GM12892 (cell line): ENCODE measurements at places on chromosomes 5 and 9.

DNA sequence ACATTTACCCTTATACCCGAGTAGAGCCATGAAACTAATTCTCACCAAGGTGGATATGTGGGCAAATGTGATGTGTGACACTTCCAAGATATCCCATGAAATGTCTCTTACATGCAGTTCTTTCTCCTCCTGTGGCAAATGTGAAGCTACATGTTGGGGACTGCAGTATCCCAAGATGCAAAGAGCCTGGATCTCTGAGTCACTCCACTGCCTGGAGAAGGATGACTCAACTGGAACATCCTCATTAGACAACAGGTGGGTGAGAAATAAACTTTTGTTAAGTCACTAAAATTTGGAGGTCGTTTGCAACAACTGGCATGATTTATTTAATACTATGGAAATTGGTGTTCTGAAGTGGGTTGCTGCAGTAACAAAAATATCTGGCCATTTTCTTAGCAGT lies 36.5 kb upstream of the TENT4A start:
- no peak for DNase-seq

GRCh38 chr5:32446630-32447029 lies 2.1 kb upstream of the ZFR start:
- no peak for DNase-seq

DNA sequence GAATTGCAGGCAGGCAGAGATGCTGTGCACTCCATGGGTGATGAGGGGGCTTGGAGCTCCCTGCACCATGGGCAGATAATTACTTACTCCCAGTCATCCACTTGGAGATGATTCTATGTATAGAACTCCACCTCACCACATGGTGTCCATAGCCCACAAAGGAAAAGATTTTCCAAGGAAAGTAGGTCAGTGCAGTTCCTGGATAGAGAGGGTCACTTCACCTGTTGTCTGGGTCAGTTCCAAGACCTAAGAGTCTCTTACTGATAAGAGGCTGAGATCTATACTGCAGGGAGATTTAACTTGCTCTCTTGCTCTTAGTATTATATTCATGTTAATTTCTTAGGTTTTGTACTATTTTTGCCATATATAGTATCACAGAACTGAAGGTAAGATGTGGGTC lies 113.9 kb upstream of the BRINP1 start:
- DNase-seq, result no peak

GRCh38 chr5:21831145-21831787 lies 1021.9 kb downstream of the CDH12 start:
- no peak for DNase-seq

DNA sequence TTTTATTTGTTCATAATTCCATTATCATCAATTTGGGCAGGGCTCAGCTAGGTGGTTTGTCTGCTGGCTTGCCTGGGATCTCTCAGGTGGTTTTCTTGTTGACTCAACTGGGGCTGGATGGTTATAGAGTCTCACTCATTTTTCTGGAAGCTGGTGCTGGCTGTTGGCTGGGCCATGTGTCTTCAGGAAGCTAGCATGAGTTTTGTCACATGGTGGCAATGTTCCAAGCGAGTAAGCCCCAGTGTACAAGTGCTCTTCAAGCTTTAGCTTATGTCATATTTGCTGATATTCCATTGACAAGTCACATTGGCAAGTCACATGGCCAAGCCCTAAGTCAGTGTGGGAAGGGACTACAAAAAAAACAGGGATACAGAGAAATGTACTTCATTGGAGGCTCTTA lies 2.3 kb upstream of the RASEF start:
- DNase-seq, result no peak

DNA sequence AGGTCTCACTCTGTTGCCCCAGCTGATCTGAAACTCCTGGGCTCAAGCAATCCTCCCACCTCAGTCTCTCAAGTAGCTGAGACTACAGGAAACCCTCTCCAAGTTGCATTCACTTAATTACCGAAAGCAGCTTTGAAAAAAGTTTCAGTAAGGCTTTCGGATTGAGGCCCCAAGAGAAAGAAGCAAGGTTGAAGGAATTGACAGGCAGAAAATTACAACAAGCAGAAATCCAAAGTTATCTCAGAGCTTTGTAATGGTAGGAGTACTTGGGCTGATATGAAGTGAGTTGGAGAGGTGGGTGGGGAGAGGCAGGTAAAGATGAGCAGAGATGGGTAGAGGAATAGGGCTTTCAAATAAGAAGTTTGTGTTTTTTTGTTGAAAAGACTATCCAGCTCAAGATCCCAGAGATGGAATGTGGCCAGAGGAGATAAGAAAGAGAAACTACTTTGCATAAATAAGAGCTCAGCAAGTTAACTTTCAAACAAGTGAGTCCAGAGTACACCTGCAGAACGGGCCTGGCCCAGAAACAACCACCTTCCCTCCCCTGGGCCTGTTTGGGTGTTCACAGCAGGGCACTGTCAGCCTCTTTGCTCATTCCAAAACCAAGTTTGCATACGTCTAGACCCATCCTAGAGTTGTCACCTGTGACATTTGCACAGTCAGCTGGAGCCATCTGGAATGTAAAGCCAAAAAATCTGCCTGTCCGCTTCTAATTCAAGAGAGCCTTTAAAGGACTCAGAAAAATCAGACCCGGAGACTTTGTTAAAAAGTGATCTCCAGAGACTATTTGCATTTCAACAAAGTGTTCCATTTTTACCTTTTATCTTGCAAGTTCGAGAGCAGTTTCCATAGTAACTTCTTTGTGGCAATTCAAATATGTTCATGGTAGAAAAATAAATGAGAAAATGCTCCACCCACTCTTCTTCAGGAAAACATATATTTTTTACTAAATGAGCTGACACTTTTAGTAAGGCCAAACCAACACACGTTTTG lies 2.2 kb upstream of the CLINT1 start:
- peak; percentile 42 for DNase-seq

DNA sequence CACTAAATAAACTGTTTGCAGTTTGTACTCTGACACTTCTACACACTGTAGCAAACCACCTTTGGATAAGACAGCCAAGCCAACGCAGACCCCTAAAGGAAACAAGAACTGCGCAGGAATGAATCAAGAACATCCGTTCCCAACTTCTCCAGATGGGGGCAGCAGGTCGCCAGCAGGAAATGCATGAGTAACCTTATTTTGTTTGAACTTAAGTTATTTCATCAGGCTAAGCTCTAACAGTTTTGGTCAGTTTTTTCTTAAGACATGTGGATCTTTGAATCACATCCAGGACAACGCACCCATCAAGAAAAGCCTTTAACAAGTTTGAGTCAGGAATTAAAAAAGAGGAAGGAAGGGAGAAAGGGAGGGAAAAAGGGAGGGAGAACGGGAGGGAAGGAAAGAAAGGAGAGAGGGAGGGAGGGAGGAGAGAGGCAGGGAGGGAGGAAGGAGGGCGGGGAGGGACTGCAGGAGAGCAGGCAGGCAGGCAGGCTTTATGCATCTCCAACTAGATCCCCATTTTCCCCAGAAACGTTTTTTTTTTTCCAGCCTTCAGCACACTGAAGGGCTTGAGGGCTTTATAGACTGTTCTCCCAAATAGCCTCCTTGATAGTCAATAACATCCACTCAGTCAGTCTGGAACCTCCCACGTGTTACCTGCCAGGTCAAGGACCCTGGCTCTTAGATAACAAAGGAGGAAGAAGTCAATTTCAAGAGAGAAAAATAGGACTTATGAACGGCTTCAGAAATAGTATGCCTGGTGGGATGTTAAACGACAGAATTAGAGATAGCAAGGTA lies 22.2 kb downstream of the BHMT start:
- no peak for DNase-seq

- no peak for DNase-seq
Measured at GRCh38 chr5:180873615-180874520, 12.8 kb upstream of the ZFP62 start.

DNA sequence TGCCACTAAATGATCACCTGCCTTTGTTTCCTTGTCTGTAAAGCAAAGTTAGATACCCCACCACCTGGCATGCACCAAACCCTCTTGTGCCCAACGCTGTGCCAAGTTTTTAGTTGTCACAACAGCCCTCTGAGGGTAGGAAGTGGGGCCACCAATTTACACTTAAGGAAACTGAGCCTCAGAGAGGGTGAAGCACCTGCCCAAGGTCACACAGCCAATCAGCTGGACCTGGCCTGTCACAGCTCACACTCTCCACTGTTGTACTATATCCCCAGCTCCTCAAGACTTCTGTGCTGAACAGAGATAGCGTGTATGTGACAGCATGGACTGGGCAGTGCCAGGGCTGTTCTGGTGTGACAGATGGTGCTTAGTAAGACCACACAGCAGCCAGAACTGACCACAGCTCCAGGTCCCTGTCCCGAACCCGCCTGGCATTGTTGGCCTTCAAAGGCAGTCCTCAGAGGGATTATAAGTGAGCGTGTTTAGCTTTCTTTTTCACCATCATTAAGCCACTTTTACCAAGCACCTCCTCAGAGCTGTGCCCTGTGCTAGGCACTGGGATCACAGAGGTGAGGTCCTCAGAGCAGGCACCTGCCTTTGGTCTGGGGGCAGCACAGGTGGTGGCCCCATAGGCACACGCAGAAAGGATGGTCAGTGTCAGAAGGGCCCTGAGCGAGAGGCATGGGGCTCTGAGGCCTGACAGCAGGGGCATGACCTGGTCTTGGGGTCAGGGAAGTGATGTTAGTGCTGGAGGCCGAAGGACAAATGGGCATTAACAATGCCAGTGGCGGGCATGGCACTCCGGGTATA lies 71.1 kb downstream of the COL27A1 start:
- no peak for DNase-seq

GRCh38 chr5:173793648-173794548 lies 94.3 kb upstream of the CPEB4 start:
- no peak for DNase-seq

GRCh38 chr5:45262061-45262590 lies 434.1 kb downstream of the HCN1 start:
- DNase-seq, result no peak

DNA sequence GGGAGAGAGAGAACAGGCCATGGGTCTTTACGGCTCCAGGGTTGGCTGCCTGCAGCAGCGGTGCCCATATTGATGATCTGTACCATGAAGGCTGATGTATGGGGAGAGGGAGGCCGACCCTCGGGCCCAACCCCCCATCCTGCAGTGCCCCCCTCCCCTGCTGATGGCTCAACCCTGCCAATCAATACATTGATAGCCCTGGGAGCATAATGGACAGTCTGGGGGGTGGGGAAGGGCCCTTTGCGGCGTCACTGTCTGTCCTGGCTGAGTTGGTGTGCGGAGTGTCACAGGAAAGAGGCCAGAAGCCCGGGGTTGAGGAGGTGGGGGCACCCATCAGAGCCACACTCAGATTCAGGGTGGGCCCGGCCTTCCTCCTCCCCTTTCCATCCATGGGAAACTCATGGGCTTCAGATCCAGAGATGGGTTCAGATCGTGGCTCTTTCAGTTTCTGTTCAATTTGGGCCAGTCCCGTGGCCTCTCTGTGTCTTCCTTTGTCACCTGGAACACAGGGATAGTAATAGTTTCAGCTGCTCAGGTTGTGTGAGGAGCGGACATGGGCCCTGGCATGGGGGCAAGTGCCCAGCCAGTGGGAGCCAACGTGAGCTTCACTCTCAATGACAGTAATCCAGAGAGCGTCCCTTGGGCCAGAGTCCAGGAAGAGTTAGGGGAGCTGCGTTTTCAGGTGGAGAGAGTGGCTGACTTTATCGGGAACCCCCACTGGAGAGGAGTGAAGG lies 9.5 kb downstream of the FGF18 start:
- no peak for DNase-seq

DNA sequence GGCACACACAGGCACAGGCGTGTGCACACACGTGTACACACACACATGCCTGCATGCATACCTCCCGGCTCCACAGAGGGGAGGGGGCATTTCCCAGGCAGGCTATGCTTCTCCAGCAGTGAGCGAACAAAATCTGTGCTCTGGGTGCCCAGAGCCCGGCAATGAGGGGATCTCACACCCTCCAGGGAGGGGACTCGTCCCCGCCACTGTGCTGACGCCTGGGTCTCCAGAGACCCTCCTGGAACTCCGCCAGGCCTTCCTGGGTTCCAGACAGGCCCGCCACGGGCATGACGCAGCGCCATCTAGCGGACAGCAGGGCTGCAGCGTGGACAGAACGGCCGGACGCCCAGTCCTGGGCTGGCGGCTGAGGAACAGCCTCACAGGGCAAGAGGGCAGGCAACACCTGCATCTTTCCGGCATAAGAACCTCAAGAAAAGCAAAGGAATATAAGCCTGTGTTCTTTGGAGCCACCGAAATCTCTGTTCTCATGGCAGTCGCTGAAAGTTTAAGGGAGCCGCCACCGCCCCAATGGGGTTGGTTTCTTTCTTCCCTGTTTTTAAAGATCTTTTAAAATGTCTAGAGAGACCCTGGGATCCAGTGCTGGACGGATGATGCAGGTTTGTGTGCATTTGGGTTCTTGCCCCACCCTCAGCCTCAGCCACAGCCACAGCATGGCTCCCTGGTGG lies 135.6 kb upstream of the PPP1R26 start:
- peak; percentile 80 for DNase-seq

GRCh38 chr9:105468875-105469274 lies 21.0 kb downstream of the FSD1L start:
- DNase-seq, result no peak

- DNase-seq, result no peak
Measured at GRCh38 chr5:56686337-56687195, 128.8 kb upstream of the MAP3K1 start.

GRCh38 chr5:155189981-155190380 lies 176.4 kb downstream of the KIF4B start:
- no peak for DNase-seq

GRCh38 chr5:157913575-157913974 lies 54.6 kb upstream of the CLINT1 start:
- no peak for DNase-seq

- no peak for DNase-seq
Measured at GRCh38 chr9:8628791-8629190, 829.2 kb upstream of the DMAC1 start.

GRCh38 chr5:83146441-83146840 lies 69.1 kb downstream of the XRCC4 start:
- DNase-seq, result no peak

GRCh38 chr9:121670431-121670830 lies 19.0 kb downstream of the DAB2IP start:
- no peak for DNase-seq
